ENCODE measurements at places on chromosomes 3 and 15.

DNA sequence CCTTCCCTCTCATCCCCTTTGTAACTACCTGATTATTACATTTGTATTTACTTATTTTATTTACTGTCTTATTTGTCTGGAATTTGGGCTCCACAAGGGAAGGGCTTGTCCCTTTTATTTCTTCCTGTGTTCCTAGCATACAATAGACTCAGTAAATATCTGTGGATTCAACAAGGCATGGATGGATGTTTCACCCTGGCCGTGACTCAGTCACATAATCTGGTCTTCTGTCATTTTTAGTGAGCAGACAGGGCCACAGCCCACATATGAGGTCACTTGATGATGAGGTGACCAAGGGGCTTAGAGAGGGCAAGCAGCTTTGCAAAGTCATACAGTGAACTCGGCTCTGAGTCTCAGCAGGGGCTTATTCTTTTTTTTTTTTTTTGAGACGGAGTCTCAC is 7.8 kb upstream of the DAG1 start:
- no peak for DNase-seq

GRCh38 chr15:42203891-42204290 is 4.2 kb downstream of the VPS39 start:
- no peak for DNase-seq

DNA sequence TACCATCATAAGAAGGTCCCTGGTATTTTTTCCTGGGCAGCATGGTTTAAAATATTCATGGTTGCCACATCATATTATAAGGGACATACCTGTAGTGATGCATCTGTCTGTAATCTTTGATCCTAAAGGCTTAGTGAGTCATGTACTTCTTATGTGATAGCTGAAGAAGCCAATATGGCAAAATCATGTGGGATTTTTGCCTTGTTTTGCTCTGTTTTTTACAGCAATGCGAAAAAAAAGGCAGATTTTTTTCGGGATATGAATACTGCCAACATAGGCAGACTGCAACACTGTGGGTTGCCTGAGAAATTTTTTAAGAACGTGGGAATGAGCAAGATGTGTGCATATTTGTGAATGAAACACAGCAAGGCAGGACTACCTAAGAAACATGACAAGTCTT is 11.3 kb upstream of the PYGO1 start:
- no peak for DNase-seq

DNA sequence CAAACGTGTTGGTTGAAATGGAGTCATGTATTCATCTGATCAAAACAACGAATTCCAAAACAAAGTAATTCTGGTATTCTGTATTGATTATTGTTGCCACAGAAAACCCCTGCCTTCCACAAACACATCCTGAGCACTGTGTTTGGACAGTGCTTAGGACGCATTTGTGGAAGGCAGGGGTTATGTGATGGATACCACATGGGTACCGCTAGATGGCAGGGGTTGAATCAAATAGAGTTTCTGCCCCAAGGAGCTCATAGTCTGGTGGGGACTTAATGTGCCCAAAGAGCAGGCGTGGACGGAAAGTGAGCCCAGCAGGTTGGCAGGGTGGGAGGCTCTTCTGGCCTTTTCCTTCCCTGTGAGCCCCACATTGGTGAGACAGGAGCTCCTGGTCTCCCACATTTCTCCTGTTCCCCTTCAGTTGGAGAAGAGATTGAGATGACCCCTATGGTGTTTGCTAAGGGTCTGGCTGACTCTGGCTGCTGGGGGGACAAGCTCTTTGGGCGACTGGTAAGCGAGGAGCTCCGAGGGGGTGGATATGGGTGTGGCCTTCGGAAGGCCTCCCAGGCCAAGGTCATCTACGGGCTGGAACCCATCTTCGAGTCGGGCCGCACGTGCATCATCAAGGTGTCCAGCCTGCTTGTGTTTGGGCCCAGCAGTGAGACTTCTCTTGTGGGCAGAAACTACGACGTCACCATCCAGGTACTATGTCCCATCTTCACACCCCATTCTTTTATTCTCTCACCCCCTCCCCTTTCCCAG is 22.1 kb upstream of the SLC28A1 start:
- DNase-seq: no peak

DNA sequence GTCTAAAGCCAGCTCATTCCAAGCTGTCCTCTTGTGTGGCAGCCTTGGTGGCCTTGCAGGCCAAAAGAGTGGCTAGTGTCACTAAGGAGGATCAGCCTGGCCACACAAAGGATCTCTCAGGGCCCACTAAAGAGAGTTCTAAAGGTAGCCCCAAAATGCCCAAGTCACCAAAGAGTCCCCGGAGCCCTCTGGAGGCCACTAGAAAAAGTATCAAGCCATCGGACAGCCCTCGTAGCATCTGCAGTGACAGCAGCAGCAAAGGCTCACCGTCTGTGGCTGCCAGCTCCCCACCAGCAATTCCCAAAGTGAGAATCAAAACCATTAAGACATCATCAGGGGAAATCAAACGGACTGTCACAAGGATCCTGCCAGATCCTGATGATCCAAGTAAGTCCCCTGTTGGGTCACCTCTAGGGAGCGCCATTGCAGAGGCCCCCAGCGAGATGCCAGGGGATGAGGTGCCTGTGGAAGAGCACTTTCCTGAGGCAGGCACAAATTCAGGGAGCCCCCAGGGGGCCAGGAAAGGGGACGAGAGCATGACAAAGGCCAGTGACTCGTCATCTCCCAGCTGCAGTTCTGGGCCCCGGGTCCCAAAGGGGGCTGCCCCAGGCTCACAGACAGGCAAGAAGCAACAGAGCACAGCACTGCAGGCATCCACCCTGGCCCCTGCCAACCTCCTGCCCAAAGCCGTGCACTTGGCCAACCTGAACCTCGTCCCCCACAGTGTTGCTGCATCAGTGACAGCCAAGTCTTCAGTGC is 33.5 kb upstream of the ALPK3 start:
- DNase-seq: no peak
